ENCODE measurements at places on chromosomes 2 and 18.

DNA sequence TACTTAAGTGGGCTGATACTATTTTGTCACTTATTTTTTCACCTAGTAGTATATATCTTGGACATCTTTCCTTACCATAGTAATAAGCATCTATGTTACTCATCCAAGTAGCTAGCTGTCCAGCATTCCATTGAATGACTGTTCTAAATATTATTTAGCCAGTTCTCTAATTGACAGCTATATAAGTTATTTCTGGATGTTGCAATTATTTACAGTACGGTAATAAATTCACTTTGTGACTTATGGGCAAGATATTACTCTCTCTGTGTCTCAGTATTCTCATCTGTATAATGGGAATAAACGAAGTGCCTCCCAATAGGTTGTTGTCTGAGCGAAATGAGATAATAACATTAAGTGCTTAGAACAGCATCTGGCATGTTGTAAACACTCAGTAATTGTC is 46.6 kb upstream of the AGAP1 start:
- DNase-seq: no peak

GRCh38 chr18:76528477-76529432 is 33.7 kb upstream of the ZNF516 start:
- DNase-seq: no peak

DNA sequence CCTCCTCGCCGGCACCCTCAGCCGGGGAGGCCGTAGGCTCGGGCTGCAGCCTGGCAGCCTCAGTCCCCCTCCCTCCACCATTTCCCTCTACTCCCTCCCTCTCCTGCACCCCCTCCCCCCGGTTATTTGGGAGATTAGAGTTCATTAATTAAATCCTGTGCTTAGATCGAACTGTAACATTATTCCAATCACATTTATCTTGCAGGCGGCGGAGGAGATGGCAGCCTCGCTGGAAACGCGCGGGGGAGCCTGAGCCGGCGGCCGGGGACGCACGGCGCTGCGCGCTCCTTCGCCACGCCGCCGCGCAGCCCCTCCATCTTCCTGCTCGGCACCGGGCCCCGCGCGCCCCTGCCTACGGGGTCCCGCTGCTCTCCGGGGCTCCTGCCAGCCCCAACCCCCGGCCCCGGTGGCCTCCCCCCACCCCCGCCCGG is at the start of gene ST8SIA3:
TSS of gene ST8SIA3 (plus strand) at position 287 of the 431 bp plus-strand sequence. CDS start 290 bp downstream, outside the sequence.
- no peak for DNase-seq

- DNase-seq: no peak
These were observed 8.7 kb downstream of the NPPC start for GRCh38 chr2:231917280-231918066.

GRCh38 chr2:111100765-111101162 is 19.9 kb upstream of the BCL2L11 start:
- DNase-seq: no peak
